C1 segment of cervical spinal cord (tissue), 14 donors: ENCODE measurements at places on chromosomes 1 and 21.

DNA sequence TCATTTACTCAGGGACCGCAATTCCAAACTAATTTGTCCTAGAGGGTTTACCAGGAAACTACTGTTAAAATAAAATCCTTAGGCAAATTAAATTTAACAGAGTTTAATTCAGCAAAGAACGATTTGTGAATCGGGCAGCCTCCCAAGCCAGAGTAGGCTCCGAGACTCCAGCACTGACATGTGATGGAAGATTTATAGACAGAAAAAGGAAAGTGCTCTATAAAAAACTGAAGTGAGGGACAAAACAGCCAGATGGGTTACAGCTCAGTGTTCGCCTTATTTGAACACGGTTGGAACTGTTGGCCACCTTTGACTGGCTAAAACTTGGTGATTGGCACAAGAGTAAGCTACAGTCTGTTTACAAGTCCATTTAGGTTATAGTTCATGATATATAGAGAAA, 35.2 kb upstream of the RCSD1 start:
- DNase-seq: no peak

DNA sequence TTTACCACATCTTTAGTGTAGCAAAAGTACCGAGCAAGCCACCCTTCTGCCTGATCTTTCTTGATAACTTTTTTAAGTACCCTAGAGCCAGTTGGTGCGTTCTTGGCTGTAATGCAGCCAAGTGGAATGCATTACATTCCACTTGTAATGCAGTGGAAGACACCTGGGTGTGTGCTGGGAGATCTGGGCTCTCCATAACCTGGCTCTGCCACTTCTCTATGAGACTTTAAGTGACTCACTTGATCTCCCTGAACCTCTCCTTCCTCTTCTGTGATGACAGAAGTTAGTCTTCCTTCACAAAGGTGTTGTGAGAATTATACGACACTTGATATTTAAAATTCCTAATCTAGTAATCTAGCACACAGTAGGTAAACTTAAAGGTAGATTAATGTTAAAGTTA, 35.3 kb upstream of the NFIA start:
- DNase-seq: no peak

GRCh38 chr1:56511364-56511763, 68.0 kb downstream of the PLPP3 start:
- DNase-seq: no peak

- DNase-seq: no peak
Measured at GRCh38 chr1:116912846-116913245, 3.1 kb downstream of the PTGFRN start.

GRCh38 chr1:161549652-161550051, at the start of gene FCGR3A:
FCGR3A (minus strand) TSS chr1:161549818; CDS start chr1:161549736, 82 bp downstream.
- no peak for DNase-seq

DNA sequence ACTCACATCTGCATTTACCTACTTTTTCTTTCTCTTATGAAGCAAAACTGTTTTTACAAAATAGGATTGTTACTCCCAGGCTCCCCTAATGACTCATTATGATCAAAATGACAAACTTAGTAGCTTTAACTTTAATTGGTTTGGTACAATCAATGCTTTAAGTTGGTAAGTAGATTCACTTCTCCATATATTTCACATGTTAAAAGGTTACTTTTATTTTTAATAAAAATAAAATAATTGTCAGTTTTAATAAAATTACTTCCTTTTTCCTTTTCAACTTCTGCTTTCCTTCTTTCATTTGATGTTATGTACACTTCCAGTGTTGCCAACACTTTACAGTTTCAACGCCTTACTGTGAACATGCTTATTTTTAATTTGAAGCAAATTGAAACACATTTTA, 477.6 kb downstream of the SETD4 start:
- no peak for DNase-seq

DNA sequence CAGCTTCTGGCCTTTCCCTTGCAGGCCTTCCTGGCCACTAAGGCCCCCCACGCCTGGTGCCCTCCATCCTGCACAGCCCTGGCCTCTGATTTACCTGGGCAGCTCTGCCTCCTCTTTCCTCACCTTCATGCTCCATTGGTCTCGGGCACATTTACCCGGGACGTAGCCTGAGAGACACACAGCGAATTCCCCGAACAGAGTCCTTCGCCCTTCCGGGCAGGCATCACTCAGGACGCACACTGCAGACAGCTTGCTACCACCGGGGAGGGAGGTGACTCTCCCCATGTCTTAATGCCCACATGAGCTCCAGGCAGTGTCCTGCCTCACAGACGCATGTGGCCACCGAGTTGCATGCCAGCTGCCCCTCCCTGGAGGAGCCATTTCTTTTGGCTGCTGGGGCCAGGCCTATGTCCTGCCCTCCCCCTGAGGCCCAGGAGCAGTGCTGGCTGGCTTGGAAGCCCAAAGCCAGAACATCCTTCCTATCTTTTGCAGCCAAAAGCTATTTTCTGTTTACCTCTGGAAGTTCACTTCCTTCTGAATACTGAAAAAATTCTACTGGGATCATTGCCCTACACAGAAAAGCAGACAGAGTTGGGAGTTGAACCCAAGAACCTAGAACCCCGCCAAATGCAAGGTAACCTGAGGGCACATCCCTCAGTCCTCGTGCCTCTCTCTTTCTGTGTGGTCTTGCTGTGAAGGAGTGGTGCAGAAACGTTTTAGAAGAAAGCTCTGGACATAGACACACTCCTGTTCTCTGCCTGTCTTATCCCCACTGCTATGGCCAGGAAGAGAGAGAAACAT, 209.5 kb downstream of the TOMM20 start:
- no peak for DNase-seq

- no peak for DNase-seq
Measured at GRCh38 chr1:34398916-34399275, 222.2 kb downstream of the C1orf94 start.

GRCh38 chr21:35036465-35037383, 12.4 kb downstream of the RUNX1 start:
- DNase-seq: no peak

DNA sequence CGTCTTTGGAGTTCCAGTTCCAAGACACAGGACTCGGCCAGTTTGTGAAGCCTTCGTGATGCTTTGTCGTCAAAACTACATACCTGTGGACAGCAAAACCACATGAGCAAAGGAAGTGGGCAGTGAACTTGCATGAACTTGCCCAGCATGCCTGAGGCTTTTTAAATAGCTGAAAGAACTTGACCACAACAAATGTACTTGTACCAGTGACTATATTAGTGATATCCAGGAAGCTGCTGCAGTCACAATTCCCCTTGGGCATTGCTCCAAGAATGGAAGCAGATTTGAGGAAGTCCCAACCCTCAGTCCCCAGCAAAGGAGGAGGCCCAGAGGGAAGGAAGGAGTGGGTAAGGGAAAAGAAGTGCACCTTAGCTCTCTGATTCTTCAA, 2.6 kb downstream of the FUCA1 start:
- no peak for DNase-seq

- DNase-seq: no peak
Measured at GRCh38 chr1:16014509-16015482, 3.0 kb downstream of the HSPB7 start.

GRCh38 chr1:179816196-179816960, 61.2 kb downstream of the TOR1AIP2 start:
- no peak for DNase-seq

DNA sequence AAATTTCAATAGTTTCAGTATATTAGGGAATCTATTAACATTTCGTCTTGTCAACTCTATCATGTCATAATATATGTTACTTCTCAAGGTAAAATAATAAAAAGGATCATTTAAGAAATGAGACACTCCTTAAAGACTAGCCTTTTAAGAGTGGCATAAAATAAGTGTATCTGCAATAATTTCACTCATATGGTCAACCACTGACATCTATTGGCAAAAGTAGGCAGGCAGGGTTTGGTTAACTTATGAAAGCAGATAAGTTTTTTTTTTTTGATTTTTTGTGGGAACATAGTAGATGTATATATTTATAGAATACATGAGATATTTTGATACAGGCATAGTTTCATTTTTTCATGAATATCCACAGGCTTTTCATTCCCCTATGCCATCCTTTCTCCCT, 5.5 kb upstream of the RGS21 start:
- DNase-seq: no peak

DNA sequence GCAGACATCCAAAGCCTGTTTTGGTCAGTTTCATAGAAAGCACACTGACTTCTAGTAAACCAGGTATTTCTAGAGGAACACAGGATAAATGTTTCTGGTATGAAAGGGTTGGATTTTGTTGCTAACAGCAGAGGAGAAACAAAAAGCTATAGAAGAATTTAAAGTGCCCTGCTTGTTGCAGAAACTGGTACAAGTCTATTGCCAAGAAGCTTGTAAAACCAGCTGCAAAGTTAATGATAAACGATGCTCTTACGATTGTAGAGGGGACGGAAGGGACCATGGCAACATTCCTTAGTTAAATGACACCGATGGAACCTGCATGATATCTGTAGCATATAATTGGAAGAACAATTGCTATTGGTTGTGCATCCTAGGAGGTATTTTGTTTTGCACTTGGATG, 40.1 kb downstream of the SLC35F3 start:
- no peak for DNase-seq

- no peak for DNase-seq
Measured at GRCh38 chr21:33748903-33749302, 106.6 kb downstream of the ITSN1 start.

DNA sequence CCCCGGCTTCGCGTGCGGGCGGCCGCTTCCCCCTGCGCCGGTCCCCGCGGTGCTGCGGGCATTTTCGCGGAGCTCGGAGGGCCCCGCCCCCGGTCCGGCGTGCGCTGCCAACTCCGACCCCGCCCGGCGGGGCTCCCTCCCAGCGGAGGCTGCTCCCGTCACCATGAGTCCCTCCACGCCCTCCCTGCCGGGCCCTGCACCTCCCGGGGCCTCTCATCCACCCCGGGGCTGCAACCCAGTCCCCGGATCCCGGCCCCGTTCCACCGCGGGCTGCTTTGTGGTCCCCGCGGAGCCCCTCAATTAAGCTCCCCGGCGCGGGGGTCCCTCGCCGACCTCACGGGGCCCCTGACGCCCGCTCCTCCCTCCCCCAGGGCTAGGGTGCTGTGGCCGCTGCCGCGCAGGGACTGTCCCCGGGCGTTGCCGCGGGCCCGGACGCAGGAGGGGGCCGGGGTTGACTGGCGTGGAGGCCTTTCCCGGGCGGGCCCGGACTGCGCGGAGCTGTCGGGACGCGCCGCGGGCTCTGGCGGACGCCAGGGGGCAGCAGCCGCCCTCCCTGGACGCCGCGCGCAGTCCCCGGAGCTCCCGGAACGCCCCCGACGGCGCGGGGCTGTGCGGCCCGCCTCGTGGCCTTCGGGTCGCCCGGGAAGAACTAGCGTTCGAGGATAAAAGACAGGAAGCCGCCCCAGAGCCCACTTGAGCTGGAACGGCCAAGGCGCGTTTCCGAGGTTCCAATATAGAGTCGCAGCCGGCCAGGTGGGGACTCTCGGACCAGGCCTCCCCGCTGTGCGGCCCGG, 159.2 kb downstream of the RUNX1 start:
- no peak for DNase-seq

DNA sequence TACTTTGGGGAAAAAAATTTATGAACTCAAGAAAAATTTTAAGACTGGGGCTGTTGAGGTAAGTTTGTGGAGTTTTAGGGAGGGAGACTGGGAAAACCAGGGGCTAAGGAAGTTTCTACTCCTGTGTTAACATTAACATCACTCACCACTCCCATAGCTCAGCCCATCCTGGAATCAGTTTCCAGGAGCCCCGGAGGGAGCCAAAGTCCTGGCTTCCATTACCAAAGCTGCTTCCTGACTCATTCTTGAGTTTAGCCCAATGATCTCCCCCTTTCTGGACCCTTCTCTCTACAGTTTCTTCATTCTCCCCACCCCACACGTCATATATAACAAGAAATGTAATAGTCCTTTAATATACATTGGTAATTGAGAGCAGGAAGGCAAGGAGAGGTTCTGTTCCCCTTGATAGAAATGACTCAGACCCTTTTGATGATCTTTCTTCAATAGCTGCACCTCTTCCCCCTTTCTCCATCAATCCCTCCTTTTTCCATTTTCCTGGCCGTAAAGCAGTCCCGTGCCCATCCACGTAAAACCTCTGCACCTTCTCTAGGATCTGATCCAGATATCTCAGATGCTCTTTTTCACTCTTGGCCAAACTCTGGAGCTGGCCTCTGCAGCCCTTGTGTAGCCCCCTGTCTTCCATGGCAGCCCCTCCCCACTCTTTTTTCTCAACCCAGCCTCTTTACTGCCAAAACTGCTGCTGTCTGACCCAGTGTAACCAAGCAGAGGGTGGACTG, 4.6 kb upstream of the PIAS3 start:
- DNase-seq: no peak

- DNase-seq: no peak
Measured at GRCh38 chr21:37560385-37560784, 193.8 kb downstream of the DYRK1A start.

- no peak for DNase-seq
Measured at GRCh38 chr21:46064870-46065214, 33.1 kb upstream of the COL6A2 start.

- no peak for DNase-seq
Measured at GRCh38 chr1:8082945-8083344, 56.8 kb upstream of the ERRFI1 start.

GRCh38 chr1:233424779-233425178, 97.3 kb downstream of the MAP3K21 start:
- DNase-seq: no peak

DNA sequence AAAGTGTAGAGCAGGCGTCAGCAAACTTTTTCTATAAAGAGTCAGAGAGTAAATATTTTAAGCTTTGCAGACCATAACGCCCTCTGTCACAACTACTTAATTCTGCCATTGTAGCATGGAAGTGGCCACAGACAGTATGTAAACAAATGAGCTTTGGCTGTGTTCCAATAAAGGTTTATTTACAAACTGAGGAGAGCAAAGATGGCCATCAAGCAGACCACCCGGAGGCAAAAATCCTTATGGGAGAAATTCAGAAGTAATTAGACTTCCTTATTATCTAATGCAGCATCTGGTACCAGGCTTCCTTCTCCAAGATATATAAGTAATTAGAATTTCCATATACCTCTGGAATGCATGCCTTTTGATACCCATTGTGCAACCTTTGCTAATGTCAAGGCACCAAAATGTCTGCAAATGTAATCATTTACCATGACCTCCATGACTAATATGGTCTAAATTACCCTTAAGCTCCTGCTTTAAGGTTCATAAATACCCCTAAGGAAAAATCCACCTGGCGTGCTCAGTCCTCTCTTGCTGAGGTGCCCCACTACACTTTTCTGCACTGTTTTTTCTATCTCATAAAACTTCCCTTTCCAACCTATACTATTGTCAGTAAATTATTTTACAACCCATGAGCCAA, 377.8 kb downstream of the MATN1 start:
- no peak for DNase-seq

DNA sequence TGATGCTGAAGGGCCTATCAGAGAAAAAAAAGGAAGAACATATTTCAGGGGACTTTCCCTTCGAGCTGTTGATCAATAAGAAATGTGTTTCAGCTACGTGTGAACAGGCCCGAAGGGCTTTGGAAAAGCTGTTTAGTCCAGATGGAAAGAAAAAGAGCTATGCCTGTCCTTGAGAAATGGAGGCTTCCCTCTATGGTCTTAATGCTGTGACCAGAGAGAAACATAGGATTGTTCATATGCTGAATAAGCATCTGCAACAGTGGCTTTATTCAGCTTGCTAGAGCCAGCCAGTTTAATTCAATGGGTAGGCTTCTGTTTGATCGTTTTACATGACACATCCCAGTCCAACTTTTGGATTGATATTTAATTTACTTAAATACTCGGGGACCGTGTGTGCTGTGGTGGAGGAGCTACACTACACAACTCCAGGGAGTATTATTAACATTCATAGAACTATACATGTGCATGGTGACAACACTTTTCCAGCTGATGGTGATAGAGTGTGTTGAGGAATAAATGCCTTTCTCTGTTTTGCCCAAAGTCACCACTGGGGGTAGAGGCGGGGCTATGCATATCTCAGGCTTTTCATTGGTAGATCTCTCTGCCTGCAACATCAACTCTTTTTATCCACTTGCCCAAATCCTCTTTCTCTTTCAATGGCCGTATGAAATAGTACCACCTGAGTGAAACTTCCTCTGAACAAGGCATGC, 106.7 kb upstream of the C8B start:
- DNase-seq: no peak
